Stimulated activated CD8-positive, alpha-beta memory T cell treated with anti-CD3 and anti-CD28 coated beads, Interleukin-4, amount 100 ng/mL, for 1 hour (primary cell): ENCODE measurements at places on chromosomes 6 and 20.

- DNase-seq = peak; percentile 45
Observed at GRCh38 chr6:7106752-7107577, 796 bp upstream of the RREB1 start.

GRCh38 chr6:137269803-137270202, 50.6 kb upstream of the IFNGR1 start:
- no peak for DNase-seq

- no peak for DNase-seq
Observed at GRCh38 chr20:43529051-43529450, 21.6 kb downstream of the L3MBTL1 start.

DNA sequence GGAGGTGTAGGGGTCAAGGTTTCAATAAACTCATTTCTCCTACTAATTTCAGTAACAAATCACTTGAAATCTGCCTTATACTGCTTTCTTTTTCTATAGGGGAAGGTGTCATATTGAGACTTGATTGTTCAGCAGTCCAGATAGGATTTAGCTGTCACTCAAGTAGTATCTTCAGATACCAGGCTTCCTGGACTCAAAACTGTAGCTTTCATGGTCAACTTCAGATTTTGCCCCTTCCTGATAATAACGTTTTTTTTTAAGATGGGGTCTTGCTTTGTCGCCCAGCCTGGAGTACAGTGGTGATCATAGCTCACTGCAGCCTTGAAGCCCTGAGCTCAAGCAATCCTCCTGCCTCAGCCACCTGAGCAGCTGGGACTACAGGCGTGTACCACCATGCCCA, 77.8 kb downstream of the JAG1 start:
- DNase-seq = no peak

DNA sequence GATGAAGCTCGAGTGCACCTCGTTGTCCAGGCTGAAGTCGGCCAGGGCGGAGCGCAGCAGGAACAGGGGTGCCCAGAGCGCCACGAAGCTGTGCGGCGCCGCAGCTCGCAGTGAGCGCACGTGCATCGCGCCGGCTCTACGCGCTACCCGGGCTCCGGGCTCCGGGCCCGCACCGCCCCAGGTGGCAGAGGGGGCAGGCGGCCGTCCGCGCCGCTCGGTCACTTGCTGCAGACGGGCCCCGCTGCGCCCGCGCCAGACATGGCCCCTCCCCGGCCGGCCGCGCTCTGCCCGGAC, 497 bp downstream of the BMP7 start:
- no peak for DNase-seq

DNA sequence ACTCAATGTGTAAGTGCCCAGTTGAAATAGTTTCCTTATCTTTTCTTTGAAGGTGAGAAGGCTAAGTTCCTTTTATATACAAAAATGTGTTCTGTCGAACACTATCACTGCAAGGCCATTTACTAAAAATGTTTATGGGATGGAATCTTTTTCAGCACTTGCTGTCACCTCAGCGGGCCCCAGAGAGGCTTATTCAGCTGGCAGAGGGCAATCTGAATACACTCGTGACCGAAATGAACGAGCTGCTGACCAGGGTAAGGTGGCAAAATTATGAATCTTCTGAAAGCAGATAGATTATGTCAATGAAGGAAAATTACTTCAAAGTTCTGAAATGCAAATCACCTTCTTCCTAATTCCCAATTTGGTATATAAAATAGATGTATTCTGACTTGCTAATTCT, 340.2 kb downstream of the ARHGAP18 start:
- DNase-seq = no peak

GRCh38 chr6:40391086-40391485, 196.1 kb downstream of the LRFN2 start:
- no peak for DNase-seq

DNA sequence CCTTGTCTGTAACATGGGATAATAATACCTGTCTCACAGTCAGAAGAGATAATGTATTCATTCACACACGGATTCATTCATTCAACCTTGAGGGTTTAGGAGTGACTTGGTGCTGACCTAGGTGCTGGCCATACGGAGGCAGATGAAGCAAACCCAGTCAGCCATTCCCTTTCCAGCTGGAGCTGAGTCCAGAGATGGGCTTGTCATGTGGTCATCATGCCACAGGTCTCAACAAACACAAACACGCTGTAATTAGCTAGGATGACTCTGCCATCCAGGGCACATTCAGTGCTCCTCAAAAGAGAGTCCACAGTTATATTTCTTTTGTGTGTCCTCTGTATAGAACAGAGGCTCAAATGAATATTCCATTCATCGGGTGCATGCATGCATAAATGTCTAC, 19.5 kb upstream of the PRELID3B start:
- DNase-seq = no peak

DNA sequence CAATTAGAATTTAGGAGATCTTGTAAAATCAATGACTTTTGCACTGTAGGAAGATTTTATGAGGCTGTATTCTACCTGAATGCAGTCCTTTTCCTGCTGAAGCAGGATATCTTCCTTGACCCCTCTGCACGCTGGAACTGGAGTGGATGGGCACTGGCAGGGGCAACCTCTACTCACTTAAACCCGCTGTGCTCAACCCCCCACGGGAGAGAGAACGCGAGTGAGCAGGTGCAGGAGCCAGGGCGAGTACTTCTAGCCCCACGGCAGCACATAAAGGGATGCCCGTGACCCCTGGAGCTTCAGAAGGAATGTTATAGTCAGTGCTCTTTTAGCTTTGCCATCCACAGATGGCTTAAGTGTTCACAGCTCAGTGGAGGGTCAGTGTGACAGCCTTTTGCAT, 1144.8 kb downstream of the EPHA7 start:
- no peak for DNase-seq

GRCh38 chr20:18101125-18101810, 36.4 kb upstream of the KAT14 start:
- no peak for DNase-seq

- no peak for DNase-seq
Observed at GRCh38 chr6:30025186-30025585, 35.9 kb upstream of the POLR1H start.

DNA sequence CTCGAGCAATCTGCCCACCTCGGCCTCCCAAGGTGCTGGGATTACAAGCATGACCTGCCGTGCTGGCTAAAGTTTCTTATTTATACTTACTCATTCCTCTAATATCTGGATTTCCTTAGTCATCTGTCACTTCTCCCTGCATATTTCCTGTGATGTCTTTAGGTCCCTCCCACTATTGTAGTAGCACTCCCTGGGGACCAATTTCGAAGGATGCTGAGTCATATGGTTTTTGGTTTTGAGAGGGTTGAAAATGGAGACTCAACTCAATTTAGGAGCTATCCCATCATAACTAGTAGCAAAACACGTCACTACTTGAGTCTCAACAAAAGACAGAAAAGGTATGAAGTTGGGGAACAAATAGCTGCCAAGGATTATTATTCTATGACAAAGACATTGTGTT, 20.2 kb downstream of the MCUR1 start:
- no peak for DNase-seq

DNA sequence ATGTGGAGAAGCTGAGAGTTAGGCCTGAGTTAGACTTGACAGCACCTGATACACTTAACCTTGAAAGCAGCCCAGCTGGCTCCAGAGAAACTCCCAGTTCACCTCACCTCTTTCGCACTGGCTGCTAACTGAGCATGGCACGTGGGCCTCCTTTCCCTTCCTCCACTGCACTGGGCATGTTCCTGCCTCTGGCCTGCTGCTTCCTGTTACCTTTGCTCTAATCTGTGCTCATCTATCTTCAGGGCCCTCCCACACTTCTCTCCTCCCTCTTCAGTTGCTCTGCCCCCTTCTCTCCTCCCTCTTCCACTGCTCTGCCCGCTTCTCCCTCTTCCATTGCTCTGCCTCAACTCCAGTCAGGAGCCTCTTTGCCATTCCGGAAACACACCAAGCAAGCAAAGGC, 13.7 kb upstream of the UBE2V1 start:
- no peak for DNase-seq

DNA sequence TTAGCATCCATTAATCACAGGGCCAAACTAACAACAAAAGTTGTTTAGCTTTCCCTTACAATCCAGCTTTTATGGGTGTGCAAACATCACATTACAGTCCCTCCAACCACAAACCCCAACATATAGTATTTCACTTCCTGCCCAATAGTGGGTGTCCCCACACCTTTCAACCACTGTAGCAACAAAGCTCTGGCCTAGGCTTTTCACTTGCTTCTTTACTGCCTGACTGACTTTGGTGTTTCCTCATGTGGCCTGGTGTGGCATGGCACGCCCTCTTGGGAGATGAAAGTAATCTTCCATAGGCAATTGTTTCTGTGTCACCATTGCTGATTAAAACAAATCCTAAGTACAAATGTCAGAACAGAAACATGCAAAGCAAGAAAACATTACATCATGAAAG, 46.3 kb downstream of the MCM8 start:
- peak; percentile 25 for DNase-seq

GRCh38 chr20:48238781-48239180, 453.5 kb upstream of the SULF2 start:
- no peak for DNase-seq
